ENCODE measurements at places on chromosomes 5 and 9.

DNA sequence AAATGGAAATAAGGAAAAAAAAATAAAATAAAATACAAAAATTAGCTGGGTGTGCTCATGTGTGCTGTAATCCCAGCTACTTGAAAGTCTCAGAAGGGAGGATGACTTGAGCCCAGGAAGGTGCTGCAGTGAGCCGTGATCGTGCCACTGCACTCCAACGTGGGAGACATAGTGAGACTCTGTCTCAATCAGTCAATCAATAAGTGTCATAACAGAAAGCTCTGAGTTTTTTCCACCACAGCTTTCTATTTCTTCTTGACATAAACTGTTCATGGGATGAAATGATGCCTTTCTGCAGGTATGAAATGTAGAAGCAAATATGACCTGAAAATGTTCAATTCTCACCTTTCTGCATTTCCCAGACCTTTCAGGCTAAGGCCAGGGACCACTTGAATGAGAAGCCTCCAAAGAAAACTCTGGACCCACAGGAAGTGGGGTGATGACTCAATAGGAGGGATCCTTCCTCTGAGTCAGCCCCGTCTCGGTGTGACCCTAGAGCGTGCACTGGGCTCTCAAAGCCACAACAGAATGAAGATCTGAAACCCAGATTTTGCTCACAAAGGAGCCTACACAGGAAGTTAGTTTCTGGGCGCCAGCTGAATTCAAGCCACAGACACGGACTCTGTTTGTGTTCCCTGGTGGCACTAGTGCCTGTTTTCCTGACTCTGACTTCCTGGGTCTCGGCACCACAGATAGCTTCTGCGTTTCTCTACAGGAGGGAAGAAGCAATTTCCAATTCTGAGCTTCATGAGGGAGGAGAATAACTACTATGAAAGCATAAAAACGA lies 62.0 kb downstream of the ANKH start:
- peak; percentile 56 for DNase-seq

GRCh38 chr5:148828511-148829247 lies 2.3 kb downstream of the ADRB2 start:
- no peak for DNase-seq

GRCh38 chr5:87877023-87877422 lies 391.6 kb downstream of the TMEM161B start:
- no peak for DNase-seq

DNA sequence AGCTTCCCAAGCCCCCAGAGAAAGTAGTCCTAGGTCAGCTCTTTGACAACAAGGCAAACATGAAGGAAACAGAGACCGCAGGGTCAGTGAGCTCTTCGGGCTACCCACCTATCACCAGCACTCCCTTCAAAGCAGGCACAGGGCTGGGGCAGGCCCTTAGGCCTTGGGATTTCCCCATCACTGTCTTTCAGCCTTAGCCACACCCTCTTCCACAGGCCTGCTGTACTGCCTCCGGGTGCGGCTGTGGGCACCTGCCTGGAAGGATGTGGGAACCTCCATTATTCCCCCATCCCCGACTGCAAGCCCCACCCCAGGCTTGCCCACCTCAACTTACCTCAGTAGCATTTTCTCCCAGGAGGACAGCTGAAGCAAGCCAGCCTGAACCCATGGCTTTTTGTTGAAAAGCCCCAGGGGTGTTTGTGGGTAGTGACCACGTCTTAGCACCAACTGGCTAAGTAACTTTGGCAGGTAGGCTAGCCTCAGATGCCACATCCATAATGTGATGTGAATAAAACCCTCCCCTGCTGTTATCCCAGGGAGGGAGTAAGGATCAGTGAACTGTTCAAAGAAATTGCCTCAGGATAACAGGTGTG lies 100.2 kb downstream of the PIK3R1 start:
- DNase-seq = no peak

- DNase-seq = no peak
These were observed 11.2 kb upstream of the NFIB start for GRCh38 chr9:14325147-14325546.

Measured in activated T-helper 1 cell treated with anti-CD3 and anti-CD28 coated beads, Interleukin-2, amount 50 U/mL, for 16 hours (primary cell).